ENCODE measurements at places on chromosomes 4 and X.

DNA sequence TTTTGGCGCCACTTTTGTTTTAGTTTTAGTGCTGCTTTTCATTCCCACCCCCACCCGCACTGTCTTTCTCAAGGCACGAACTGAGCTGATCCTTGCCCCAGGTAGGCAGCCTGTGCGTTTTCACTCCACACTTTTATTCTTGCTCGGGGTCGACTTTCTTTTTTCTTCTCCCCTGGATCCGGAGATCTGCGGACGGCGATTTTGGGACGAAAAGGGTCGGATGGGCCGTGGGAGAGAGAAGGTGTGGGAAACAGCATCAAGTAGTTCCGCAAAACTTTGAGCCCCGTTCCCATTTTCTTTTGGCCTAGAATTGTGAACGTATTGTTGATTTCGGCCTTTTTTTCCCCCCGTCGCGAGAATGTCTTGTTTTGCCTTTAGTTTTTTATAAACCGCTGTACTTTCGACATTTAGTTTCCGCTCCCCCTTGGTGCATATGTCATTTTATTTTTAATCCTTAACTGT lies 531 bp downstream of the STAG2 start:
- peak; percentile 43 for DNase-seq

DNA sequence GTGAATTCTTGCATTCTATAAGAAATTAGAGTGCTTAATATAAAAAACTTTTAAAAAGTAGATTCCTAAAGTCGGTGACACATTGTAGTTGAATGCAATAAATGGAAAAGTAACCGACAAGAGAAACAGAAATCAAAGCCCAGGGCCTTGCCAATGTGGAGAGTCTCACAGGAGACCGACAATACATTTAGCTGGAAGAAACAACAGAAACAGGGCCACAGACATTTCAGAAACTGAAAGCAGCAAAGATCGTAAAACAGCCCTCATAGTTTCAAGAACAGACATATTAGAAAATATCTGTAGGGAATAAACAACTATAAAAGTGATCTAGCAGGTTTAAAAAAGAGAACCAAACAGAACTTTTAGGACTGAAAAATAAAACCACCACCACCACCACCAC lies 49.5 kb downstream of the STAP1 start:
- no peak for DNase-seq

DNA sequence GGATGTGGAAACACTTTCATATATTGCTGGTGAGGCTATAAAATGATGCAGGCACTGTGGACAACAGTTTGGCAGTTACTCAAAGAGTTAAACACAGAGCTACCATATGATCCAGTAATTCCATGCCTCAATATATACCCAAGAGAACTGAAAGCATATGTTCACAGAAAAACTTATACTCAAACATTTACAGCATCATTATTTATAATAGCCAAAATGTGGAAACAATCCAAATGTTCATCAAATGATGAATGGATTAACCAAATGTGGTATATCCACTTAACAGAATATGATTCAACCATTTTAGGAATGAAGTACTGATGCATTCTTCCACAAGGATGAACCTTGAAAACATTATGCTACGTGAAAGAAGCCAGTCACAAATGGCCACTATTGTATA lies 603.8 kb downstream of the IQCM start:
- no peak for DNase-seq

DNA sequence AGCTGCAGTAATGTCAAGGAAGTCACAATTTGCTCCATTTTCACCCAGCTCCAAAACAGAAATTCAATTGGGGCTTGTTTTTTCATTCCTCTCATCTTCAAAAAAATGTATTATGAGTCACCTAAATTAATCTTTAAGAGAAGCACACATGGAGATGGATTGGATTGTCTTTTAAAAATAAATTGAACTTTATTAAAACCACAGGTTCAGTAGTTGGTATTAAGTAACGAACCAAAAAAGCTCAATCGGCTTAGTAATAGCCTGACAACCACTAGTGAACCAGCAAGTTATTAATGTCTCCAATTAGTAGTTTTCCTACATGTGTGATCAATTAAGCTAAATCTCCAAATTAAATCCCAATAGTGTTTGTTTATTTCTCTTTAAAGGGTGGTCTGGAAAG lies 283.5 kb upstream of the GIMD1 start:
- no peak for DNase-seq

- no peak for DNase-seq
Observed at GRCh38 chr4:22478426-22478825, 37.4 kb downstream of the ADGRA3 start.

GRCh38 chrX:77749695-77750094 lies 36.3 kb downstream of the ATRX start:
- DNase-seq: no peak

DNA sequence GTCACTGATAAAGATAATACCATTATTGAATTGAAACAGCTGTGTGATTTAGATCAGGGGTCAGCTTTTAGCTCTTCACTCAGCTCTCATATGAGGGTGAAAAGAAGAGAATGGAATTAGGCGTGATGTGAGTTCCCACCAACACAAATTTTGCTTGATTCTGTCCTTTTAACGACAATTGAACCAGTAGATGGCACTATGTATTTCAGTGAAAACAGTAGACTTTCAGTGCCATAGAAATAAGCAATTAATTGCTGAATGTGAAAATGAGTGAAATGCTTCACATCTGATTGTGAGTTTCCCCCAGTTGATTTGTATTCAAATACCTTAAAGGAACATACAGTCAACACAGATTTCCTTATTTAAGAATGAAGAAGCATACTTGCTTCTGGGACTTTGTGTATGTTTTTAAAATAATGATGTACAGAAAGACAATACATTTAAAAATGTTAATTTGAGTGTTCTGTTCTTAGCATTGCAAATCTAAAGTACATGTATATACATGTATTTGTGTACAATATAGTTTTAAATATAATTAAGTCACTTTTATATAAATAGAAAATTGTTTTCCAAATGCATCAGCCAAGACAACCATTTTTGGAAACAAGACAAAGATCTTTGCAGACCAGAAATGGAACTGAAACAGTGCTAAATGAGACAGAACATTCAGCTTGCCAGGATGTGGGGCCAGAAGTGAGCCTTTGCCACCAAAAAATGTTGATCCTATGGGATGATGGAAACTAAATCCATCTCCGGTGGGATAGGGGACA lies 178.8 kb downstream of the SNCA start:
- DNase-seq: peak; percentile 59

- DNase-seq: peak; percentile 75
Observed at GRCh38 chr4:165464813-165465381, 86.1 kb downstream of the CPE start.

DNA sequence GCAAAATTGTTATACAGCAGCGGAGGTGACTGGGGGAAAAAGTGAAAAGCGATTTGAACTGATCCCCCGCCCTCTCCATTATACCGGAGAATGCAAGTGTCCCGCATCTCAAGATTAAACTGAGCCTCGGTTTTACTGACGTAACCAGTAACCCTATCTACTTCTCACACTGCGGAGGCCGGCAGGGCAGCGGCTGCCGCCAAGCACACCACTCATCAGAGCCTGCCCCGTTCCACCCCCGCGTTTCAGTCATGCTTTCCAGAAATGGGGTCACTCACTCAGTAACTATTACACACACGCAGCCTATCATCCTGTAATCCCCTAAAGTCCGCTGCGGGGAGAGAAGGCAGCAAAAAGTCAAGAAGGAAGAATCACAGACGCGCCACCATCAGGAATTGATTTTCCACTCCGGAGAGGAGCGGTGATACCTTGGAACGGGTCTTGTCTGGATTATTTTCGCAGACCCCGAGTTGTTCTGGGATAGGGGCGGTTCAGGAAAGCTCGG lies 1.4 kb downstream of the RPS6KA3 start:
- peak; percentile 90 for DNase-seq

DNA sequence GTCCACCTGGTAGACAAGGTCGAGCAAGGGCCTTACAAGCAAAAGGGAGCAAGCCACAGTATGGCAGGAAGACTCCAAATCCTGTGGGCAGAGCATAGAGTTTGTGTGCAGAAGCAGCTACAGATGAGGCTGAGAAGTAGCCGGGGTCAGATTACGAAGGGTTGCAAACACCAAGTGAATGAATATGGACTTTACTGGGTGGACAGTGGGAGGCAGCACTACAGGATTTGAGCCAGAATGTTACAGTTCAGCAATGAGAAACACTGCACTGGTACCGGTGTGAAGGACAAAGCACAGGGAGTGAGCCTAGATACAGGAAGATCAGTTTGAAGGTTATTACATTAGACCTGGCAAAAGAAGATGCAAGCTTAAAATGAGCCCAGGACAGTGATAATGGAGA lies 46.1 kb upstream of the HOPX start:
- DNase-seq: no peak

DNA sequence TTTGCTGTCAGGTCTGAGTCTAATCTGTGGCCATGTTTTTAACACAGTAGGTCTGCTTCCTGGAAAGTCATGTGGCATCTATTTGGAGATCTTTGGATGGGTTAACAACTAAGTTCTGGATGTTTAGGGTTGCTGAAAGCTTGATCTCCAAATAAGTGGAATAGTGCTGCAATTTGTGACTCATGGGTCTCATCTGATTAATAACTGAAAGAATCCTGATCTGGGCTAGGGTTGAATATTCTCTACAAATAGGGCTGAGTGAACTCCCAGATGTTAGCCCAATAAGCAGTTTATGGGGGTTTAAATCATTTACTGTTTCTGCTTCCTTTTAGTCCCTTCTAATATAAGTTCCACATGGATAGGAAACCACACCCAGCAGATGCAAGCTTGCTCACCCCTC lies 23.1 kb downstream of the CT47C1 start:
- DNase-seq: no peak

DNA sequence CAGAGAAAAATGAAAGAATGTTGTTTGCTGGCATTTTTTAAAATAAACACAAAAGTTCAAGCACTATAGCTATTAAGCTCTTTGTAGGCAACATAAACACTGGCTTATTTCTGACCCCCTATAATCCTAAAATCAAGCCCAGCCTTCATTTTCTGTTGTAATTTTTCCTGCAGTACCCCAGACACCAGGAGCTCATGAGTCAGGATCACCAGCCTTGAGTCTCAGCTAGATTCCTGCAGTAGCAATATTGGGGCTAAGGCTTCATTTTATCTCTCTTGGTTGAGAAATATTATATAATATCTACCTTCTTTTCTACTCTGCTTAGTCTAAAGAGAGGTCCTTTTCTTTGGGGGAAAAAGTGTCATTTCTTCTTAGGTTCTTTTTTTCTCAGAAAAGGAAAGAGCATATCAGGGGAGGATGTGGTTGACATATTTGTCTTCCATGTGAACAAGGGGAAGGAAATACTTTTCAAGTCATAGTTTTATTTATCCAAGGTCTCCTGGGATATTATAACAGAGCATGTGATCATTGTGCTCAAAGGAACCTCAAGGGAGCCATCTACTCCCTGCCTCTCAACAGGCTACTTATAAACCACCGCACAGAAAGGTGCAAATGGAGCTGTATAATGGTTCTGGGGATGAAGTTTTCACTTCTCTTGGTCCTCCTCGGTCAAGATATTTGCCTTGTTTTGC lies 678.3 kb upstream of the NR3C2 start:
- no peak for DNase-seq

- no peak for DNase-seq
Observed at GRCh38 chr4:3255611-3256186, 6.7 kb downstream of the MSANTD1 start.

- DNase-seq: no peak
Observed at GRCh38 chr4:186294160-186294559, 28.2 kb downstream of the F11 start.

GRCh38 chr4:15688051-15688450 lies 6.4 kb downstream of the FAM200B start:
- no peak for DNase-seq

DNA sequence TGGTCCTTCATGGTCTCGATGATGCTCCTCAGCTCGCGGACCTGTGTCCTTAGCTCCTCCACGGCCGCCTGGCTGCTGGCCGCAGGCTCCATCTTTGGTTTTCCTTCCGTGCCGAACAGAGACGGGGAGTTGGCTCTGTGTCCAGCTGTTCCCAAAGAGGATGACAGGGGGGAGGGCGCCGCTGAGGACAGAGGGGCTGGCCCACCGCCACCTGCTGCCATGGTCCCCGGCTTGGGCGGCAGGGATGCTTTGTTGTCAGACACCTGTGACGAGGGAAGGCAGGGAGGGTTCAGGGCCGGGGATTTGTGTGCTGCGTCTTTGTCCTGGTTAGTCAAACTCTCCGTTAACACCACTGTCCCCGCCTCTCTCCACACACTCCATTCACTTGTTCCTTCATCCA lies 26.6 kb upstream of the MAP3K15 start:
- no peak for DNase-seq

GRCh38 chr4:107896158-107896645 lies 35.1 kb upstream of the CYP2U1 start:
- DNase-seq: peak; percentile 40

GRCh38 chr4:99965674-99966350 lies 15.7 kb upstream of the H2AZ1 start:
- DNase-seq: no peak

- DNase-seq: no peak
Observed at GRCh38 chrX:3711331-3711917, 2.0 kb downstream of the PRKX start.

DNA sequence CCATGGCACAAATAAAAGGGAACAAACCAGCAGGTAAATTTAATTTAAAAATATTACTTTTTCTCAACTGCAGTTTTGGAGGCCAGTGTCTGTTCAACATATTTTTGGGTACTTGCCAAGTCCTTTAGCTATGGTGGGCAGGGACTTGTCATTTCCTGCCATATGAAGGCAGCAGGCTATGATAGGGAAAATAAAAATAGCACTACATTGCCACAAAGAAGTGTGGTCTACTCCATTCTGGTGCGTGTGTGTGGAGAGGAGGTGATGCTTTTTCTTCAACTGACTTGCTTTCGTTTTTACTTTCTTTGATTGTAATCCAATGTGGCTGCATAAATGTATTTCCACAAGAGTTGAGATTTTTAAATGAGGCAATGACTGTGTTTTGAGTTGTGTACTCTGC lies 17.2 kb downstream of the GPR174 start:
- DNase-seq: peak; percentile 8
